Stimulated activated CD4-positive, alpha-beta T cell treated with anti-CD3 and anti-CD28 coated beads, Interleukin-4, amount 100 ng/mL, for 1 hour (primary cell): ENCODE measurements at places on chromosomes 12 and 14.

DNA sequence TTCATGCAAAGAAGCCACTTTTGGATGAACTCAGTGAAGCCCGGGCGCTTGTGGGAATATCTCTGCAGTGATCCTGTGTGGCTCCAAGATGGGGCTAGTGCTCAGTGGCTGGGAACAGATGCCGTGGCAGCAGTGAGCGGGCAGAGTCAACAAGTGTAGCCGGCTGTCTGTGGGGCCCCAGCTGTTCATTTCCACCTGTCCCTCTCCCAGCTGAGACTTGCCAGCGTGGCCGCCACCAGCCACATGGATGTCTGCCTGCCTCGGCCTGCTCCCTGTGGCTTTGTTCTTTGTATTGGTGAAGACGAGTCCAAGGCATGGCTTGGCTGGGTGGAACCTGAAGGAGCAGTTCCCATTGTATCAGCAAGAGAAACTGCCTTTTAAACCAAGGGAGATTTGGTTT lies 77.3 kb downstream of the NOS1 start:
- DNase-seq, result no peak

DNA sequence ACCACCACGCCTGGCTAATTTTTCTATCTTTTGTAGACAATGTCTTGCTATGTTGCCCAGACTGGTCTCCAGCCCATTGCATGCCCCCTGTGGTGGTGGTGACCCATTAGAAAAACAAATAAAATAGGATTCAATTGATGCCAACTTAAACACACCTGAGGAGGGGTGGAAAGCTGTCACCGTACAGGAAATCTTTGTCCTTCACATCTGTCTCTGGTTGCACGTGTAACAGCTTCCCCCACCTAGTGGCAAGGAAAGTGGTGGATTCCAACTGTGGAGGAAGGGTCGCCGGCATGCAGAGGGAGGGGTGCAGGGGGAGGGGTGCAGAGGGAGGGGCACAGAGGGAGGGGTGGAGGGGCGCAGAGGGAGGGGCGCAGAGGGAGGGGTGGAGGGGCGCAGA lies 26.1 kb upstream of the GPR68 start:
- DNase-seq, result no peak

GRCh38 chr12:115617391-115617790 lies 660.1 kb downstream of the MED13L start:
- no peak for DNase-seq

- no peak for DNase-seq
Measured at GRCh38 chr12:131441060-131441396, 269.9 kb upstream of the SFSWAP start.

- no peak for DNase-seq
Measured at GRCh38 chr14:103280278-103280928, 53.6 kb upstream of the EIF5 start.

DNA sequence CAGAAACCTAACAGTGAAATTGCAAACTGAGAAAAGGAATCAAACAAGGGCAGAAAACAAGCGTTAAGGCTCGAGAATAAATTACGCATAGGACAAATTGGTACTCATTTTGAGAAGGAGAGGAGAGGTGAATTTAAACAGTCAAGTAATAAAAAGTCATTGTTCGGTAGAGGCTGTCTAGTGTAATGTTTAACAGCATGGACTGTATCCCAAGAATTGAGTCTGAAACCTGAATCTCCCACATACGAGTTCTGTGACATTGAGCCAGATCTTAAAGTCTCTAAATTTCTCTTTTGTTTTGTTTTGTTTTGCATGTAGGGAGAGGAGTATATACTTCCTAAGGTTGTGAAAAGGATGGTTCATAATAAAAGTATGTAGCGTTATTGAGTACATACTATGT lies 216.5 kb upstream of the BTG1 start:
- no peak for DNase-seq

DNA sequence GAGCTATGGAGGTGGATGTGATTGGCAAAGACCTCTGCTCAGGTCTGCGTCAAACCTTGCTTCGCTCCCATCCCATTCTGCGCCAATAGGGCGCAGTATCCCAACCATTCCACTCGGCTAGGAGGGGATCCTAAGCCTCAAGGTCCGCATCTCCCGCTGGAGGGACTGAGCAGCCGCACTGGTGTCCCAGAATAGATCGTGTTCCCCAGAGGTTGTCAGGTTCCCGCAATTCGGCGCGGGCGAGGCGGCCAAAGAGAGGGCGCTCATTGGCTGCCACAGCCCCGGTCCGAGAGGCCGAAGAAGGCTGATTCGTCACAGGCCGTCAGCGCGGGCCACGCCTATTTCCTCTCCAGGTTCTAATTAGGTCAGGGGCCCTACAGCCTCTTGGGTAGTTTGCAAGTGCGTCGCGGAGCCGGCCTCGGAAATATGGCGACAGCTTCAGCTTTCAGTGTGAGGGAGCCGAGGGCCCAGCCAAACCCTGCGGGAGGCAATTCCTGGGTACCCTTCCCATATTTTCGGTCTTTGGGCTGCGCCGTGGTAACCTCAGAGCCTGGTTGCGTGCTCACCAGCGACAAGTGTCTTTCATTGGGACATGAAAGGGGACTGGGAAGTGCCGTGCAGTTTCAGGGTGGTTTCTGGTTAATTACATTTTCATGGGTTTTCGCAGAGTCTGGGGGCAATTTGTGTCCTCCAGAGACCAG lies 5.0 kb downstream of the OR10AD1 start:
- peak; percentile 89 for DNase-seq

- DNase-seq, result no peak
Measured at GRCh38 chr14:91019673-91020072, 40.8 kb downstream of the RPS6KA5 start.

- no peak for DNase-seq
Measured at GRCh38 chr14:69671365-69672030, 60.1 kb downstream of the SUSD6 start.

DNA sequence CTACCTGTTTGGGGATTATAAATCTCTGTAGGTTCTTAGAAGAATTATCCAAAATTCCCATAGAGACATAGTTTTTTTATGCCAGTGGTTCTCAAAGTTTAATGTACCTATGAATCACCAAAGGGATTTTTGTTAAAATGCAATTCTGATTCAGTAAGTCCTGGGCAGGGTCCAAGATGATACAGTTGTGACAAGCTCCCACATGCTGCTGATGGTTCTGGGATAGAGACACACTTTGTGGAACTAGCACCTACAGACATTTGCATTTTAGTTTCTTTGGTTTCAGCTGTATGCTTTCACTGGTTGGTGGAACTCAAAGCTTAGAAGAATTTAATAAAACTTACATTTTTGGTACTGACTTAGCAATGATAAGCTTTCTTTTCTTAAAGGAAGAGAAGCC lies 80.4 kb downstream of the PTCSC3 start:
- no peak for DNase-seq

GRCh38 chr12:6788972-6789924 lies at the start of gene CD4:
TSS of gene CD4 (plus strand) at chr12:6789528. CDS start at chr12:6800139, 10,611 bp downstream.
- peak; percentile 74 for DNase-seq

DNA sequence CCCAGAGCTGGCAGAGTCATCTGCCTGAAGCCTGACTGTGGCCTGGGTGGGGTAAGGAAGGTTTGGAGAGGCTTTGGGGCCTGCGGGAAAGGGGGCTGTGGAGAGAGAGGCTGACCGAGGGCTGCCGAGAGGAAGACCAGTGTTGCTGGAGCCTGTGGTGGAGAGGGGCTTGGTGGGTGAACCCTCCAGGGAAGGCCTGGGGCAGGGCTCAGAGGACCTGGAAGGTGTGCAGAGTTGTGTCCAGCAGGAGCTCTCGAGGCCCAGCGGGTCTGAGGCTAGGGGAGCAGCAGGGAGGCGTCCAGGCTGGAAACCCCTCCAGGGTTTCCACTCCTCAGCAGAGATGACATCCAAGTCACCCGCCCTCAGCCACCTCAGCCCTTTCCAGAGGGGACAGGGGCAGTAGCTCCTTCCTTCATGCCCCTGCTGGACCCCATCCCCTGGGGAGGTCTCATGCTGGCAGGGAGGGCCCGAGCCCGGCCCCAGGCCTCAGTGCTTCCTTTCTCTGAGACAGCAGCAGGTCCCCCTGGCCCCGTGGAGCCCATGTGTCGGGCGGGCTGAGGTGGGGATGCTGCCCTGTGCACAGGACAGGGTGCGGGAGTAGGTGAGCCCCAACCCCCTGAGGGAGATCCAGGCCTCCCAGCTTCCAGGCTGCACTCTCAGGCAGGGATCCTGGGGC lies 8.4 kb downstream of the CEP170B start:
- no peak for DNase-seq

DNA sequence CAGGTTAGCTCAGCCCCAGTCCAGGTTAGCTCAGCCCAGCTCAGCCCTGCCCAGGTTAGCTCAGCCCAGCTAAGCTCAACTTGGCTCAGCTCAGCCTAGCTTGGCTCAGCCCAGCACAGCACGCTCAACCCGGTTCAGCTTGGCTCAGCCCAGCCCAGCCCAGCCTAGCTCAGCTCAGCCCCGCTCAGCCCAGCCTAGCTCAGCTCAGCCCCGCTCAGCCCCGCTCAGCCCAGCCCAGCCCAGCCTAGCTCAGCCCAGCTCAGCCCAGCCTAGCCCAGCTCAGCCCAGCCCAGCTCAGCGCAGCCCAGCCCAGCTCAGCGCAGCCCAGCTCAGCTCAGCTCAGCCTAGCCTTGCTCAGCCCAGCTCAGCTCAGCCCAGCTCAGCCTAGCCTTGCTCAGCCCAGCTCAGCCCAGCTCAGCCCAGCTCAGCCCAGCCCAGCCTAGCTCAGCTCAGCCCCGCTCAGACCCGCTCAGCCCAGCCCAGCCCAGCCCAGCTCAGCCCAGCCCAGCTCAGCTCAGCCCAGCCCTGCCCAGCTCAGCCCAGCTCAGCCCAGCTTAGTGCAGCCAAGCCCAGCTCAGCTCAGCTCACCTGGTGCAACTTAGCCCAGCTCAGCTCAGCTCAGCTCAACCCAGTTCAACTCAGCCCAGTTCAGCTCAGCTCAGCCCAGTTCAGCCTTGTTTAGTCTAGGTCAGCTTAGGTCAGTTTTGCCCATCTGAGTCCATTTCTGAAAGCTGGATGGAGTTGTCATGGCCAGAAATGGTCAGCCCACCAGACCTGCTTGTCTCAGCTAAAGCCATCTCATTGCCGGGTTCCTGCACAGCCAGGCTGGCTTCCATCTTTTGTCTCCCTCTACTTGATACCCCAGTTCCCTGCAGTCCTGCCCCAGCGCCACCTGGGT lies 333.6 kb downstream of the TMEM121 start:
- DNase-seq, result no peak

DNA sequence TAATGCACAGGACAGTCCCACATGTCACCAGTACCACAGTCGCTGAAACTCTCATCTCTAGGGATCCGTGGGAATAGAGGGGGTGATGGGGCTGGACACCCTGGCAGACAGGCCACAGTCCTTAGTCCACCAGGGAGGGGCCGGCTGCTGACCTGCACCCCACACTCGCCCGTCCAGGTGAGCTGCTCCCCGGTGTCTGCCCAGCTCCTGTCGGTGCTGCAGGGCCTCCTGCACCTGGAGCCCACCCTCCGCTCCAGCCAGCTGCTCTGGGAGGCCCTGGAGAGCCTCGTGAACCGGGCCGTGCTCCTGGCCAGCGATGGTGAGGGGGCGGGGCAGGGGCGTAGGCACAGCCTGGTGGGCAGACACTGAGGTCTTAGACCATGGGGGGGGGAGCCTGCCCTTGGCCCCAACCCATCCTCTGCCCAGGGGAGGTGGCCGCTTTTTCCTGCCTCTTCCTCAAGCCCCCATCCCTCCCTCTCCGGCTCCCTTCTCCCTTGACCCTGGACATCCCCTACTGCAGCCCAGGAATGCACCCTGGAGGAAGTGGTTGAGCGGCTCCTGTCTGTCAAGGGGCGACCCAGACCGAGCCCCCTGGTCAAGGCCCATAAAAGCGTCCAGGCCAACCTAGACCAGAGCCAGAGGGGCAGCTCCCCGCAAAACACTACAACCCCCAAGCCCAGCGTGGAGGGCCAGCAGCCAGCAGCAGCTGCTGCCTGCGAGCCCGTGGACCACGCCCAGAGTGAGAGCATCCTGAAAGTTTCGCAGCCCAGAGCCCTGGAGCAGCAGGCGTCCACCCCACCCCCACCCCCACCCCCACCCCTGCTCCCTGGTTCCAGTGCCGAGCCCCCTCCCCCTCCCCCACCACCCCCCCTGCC lies 17.1 kb upstream of the ADSS1 start:
- DNase-seq, result no peak

DNA sequence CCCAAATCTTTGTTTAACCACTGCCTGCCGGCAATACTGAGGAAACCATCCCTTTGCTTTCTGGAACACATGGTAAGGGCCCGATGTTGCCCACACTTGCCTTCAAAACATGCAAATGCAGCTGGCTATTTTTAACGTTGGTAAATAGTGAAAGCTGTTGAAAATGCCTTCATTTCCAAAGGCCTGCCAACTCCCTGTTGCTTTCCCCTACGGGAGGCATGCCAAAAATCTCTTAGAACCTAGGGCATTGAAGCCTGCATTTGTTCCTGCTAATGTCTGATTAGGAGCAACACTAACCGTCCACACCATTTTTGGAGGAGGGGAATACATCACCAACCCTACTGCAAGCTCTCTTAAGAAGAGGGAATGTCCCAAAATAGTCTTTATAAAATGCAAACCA lies 152.6 kb upstream of the NOS1 start:
- no peak for DNase-seq

DNA sequence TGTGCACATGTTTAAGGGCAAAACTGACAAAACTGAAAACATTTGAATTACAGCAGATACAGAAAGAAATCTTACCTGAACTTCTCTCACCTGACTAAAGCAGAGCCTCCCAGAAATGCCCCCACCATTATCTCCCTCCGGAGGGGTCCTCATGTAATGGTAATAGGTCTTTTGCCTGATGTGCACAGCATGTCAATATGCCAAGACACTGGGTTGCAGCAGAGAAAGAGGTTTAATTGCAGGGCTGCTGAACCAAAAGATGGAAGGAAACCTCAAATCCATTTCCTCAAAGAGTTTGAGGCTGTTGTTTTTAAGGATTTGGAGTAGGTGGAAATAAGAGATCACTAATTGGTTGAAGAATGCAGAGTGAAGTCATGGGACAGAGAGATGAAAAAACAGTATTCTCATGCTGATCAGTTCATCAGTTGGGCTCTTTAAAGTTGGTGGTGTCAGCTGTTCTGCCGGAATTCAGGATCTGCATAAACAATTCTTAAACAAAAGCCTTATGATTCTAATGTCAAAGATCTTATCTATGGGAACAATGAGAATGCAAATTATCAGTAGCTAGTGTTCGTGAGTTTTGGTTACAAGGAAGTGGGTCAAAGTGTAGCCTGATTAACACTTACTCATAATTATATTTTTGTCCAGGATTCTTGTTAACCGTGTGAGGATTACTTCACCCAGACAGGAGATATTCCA lies 18.2 kb downstream of the ANG start:
- DNase-seq, result no peak

DNA sequence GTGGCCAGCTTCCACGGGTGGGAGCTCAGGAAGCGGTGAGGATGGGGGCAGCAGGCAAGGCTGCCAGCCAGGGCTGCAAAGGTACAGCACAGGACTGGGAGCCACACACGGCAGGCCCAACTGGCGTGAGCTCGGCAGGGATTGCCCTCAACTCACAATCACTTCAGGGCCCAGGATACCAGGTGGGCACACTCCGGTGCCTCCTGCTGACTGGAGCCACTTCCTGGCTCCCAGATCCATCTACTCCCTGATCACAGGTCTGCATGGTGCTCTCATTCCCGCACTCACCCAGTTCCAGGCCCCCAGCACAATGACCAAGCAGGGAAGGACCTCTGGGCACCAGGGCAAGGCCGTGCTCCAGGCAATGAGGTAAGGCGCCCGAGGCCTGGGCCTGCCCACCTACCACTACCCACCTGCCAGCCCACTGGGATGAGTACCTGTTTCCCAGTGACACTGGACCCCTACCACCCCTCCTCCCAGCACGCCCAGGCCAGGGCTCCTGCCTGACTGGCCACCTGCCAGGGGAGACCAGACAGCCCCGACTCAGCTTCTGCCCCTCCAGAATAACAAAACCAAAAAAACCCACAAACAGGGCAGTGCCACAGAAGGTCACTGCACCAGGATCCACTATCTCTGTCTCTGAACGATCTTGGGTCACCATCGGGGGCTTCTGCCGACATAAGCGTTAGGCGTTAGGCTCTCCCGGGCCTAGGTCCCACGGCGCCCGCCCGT lies 1.8 kb downstream of the JAG2 start:
- DNase-seq, result no peak
